Activated CD4-positive, alpha-beta T cell treated with anti-CD3 and anti-CD28 coated beads for 1 hour (primary cell): ENCODE measurements at places on chromosomes 3 and 15.

GRCh38 chr3:46272028-46272451 is 29.8 kb downstream of the CCR3 start:
- no peak for DNase-seq

DNA sequence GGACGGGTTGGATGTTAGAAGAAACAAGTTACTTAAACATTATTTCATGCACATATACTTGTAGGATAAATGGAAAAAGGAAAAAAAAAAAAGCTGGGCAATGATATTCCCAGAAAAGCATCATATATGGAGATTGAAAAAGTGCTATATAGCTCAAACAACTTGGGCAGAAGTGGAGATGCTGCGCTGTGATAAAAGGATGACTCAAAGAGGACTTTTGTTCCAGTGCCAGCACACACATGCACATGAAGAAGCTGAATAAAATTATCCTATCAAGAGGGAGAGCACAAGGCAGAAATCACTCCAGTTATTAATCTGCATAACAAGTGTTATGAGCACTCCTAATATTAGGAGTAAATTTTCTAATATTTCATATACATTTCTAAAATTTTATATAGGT is 30.9 kb downstream of the FRMD4B start:
- DNase-seq: no peak

DNA sequence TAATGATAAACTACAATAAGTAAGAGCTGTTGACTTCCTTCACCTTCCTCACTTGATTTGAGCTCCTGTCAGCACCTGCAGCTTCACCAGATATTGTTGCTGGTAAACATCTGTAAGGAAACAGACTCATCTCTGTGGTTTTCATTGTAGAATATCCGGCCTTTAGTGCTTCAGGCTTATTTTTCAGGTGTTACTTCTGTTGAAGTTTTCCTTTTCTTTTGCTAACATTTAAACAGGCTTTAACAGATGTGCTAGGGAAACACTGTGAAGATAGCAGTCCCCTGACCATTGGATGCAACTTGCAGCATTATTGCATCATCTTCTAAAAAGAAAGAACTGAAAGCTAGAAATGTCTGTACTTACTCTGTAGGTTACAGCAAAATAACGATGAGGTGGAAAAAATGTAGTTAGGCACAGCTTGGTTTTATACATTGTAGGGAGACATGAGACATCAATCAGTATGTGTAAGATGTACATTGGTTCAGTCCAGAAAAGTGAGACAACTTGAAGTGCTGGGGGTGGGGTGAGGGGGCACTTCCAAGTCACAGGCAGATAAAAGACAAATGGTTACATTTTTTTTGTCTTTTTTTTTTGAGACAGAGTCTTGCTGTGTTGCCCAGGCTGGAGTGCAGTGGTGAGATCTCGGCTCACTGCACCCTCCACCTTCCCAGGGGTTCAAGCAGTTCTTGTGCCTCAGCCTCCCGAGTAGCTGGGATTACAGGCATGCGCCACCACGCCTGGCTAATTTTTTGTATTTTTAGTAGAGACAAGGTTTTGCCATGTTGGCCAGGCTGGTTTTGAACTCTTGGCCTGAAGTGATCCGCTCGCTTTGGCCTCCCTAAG is 10.2 kb downstream of the EDEM1 start:
- no peak for DNase-seq

DNA sequence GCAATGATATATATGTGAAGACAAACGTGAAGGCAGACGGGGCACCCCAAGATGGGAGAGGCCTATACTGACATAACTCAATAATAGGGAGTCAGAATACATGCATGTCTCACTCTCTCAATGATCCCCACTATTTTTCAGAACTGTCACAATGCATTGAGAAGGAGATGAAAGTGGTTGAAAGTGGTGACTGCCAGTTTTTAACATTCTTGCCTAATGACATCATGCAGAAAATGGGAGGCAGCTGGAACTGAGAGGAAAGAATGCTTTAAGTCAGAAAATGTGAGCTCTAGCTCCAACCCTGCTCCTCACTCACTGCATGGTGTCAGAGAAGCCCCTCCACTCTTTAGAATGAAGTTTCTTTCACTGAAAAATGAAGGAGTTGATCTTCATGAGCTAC is 55.3 kb upstream of the P2RY1 start:
- no peak for DNase-seq

GRCh38 chr3:150107429-150108175 is 136.9 kb upstream of the PFN2 start:
- DNase-seq: no peak

DNA sequence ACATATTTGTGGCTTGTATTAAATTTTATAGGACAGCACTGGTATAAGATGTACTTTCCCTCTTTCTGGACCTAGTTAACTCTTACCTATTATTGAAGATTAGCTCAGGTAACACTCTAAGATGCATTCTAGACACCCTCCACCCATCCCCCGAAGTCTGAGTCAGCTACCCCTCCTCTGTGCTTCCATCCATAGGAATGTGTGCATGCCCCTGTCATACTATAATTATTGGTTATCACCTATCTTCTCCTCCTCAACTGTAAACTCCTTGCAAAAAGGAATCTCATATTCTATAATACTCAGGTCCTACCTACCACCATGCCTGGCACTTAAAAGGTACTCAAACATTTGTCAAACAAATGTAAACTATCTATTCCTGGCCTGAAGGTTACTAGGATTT is 3.0 kb downstream of the PEAK1 start:
- no peak for DNase-seq

DNA sequence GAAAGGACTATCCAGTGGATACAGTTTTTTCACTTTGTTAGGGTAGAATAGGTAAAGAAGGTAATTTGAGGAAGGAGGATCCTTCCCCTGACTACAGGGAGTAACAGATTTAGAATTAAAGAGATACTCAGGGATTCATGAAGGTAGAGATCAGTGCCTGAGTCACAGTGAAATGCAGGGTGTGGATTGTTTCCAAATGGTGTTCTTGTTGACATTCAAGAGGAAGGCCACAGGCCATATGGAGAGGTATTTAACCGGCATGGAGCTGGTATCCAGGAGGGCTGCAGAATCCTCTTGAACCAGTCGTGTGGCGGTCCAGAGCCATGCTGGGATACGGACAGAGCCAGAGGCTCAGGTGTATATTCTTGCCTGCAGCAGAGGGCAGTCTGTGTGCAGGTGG is 28.2 kb downstream of the GYG1 start:
- DNase-seq: no peak

DNA sequence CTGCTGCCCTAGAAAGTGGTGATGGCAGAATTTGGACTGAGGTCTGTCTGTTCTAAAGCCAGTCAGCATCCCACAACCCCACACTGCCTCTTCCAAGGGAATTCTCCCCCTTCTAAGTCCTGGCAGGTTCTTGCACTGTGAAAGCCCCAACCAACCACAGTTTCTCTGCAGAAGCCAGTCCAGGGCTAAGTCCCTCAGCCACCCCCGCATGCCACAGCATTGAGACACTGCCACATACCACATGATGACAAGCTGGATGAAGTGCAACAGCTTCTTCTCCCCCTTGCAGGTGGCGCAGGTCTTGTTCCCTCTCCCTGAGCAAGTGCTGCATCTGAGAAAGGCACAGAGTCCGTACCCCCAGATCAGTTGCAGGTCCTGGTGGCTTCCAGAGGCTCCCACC is 18.6 kb downstream of the SSUH2 start:
- DNase-seq: no peak

DNA sequence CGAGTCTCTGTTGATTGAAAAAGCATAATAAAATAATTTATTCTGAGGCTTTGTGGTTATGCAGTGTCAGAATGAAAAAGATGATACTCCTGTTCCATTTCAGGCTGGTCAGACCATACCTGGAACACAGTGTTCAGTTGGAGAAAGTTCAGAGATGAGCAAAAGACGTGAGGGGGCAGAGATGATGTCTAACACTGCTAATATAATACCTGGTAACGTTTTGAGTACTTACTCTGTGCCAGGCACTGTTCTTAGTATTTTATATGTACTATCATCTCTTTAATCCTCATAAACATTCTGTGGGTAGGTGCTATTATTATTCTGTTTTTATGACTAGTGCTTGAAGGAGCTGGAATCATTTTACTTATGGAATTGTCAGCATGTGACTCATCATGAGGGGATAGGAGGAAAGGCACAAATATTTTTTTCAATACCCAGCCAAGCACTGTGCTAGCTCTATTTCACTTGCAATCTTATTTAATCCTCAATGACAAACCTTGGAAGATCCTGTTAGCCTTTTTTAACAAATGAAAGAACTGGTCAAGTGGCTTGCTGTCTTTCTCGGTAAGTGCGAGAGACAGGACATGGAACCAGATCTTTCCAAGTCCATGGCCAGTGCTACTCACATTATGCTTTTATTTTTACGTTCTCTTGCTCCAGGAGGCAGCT is 31.8 kb downstream of the IQGAP1 start:
- no peak for DNase-seq

DNA sequence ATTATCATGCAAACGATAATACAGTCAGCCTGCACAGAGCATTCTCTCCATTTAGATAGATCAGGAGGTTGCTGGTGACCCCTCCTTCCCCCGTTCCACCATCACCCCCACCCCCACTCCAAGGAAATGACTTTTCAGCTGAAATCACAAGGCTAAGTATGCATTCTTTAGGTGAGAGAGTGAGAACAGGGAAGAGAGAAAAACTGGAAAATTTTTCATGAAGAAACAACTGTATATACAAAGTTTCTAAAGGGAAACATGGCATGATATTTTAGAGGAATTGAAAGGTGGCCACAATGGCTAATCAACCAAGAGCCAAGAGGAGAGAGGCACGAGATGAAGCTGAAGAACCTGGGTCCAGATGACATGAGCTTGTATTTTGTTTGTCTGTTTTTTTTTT is 22.2 kb downstream of the BCL2A1 start:
- no peak for DNase-seq

DNA sequence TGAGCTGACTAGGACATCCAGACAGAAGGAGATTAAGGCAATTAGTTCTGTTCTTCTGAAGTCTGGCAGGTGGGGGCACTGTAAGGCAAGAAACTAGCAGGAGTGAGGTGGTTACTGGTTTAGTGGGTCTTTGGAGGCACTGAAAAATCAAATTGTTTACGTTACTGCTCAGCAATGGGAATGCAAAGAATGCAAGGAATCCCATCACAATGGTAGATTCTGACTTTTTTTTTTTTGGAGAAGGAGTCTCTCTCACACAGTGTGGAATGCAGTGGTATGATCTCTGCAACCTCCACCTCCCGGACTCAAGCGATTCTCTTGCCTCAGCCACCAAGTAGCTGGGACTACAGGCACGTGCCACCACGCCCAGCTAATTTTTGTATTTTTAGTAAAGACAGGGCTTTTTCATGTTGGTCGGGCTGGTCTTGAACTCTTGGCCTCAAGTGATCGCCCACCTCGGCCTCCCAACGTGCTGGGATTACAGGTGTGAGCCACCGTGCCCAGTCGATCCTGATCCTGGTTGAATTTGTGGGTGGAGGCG is 16.4 kb downstream of the FAM107A start:
- no peak for DNase-seq

GRCh38 chr3:110955301-110955880 is 116.2 kb upstream of the NECTIN3 start:
- no peak for DNase-seq

- no peak for DNase-seq
Observed at GRCh38 chr15:72173864-72174550, 23.6 kb downstream of the GRAMD2A start.

GRCh38 chr3:46607603-46608028 is 4.7 kb upstream of the FAM240A start:
- no peak for DNase-seq

DNA sequence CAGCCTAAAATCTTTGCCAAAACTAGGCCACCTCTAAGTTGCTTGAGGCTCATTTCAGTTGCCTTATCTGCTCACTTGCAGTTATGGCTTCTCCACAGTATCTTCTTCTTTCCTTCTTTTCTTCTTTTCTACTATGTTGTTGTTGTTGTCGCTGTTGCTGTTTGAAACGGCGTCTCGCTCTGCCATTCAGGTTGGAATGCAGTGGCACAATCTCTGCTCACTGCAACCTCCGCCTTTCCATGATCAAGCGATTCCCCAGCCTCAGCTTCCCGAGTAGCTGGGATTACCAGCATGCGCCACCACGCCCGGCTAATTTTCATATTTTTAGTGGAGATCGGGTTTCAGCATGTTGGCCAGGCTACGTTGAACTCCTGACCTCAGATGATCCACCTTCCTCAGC is 210.8 kb upstream of the NR2F2 start:
- no peak for DNase-seq

DNA sequence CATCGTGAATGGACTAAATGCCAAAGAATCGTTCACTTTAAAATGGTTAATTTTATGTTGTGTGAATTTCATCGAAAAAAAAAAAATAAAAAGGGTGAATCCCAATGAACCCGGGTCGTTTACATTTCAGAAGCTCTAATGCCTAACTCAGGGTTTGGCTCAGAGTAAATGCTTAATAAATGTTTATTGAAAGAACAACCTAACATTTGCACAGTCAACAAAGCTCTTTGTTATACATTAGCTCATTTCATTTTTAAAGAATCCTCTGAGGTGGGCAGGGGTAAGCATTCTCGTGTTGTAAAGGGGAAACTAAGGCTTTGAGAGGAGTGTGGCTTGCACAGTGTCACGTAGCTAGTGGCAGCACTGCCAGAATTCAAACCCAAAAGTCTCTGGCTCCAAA is 109.5 kb downstream of the RPLP1 start:
- DNase-seq: no peak

DNA sequence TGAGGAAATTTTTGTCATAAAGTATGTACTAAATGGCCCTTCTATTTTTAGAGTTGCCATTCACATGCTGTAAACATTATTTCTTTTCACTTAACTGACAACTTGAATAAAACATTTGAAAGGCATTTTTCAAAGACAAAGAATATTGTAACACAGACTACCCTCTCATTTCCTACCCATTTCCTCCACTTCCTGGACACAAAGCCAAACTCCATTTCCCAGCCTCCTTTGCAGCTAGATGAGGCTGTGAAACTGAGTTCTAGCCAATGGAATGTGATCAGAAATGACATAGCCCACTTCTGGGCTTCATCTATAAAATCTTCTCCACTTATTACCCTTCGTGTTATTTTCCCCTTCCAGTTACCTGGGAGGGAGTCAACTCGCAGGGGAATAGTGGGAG is 288.9 kb upstream of the DPH6 start:
- DNase-seq: no peak
